CD14-positive monocyte (primary cell): ENCODE measurements at places on chromosomes 7 and 10. TPM values are rescaled to one million over a fixed set of nuclear protein-coding genes. Genes with fewer than 3 reads are reported as not detected.

Gene CALHM3
- not detected for polyA plus RNA-seq

DNA sequence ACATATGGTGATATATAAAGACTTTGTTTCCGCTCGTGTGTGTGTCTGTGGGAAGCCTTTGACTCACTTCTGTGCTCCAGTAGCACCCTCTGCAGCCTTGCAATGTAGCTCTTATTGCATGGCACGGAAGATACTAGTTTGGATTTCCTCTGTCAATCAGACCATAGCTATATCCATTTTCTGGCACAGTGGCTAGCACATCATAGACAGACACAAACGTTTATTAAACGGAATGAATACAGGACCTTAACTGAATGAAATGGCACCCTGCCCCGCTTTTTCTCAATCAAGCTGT is 124.0 kb upstream of the PTPN20 start:
- H3K4me3 ChIP-seq = peak overlapping the region; percentile 61
- no peak for DNase-seq
- no peaks in the 10 kb centered on the region for H3K36me3 ChIP-seq
- no peaks in the 10 kb centered on the region for H3K4me1 ChIP-seq
- no peak overlapping the region for H3K27ac ChIP-seq
- H3K27me3 ChIP-seq = no peaks in the 10 kb centered on the region

DNA sequence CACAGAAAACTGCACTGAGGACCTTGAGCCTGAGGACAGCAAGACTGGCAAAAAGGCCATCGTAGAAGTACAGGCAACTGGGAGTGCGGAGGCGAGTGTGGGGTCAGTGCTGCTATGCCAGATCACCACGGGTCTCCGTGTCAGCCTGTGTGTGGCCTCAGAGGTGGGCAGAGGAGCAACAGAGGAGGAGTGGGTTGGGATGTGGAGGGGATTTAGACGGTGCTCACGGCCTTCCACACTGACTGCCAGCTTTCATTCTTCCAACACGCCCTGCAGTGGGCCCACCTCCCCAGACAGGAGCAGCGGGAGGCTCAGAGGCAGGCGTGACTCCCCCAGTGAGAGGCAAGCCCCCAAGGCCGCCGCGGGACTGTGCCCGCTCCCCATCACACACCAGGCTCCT is 17.0 kb upstream of the ZMIZ1 start:
- H3K4me1 ChIP-seq = peaks cover 26% of the 10 kb centered on the region
- H3K36me3 ChIP-seq = no peaks in the 10 kb centered on the region
- H3K27ac ChIP-seq = no peak overlapping the region

DNA sequence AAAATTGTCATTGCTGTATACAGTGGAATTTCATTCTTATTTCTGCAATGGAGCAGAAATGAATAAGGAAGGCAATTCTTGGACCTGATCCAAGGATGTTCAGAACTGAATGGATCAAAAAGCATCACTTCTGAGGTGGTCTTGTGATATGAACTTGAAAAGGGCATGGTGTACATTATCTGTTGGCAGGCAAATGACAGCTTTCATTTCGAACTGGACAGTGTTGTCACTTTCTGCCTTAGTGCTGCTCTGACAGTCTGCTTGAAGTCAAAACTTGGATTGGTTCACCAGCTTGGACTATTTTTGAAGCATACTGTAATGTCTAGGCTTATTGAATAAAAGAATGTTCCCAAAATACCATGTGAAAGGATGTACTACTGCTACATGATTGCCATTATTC is 52.0 kb downstream of the VCL start:
- no peak overlapping the region for H3K4me3 ChIP-seq
- no peak overlapping the region for H3K27ac ChIP-seq
- peaks cover 14% of the 10 kb centered on the region for H3K36me3 ChIP-seq
- peaks cover 40% of the 10 kb centered on the region for H3K4me1 ChIP-seq
- no peak for DNase-seq
- no peaks in the 10 kb centered on the region for H3K27me3 ChIP-seq

Gene FFAR4
- 1.1 TPM for polyA plus RNA-seq

Gene SFR1
- 18.1 TPM for polyA plus RNA-seq

GRCh38 chr7:79291498-79291865 is 162.0 kb downstream of the MAGI2 start:
- H3K36me3 ChIP-seq = no peaks in the 10 kb centered on the region
- no peak overlapping the region for H3K4me3 ChIP-seq
- no peaks in the 10 kb centered on the region for H3K27me3 ChIP-seq
- no peaks in the 10 kb centered on the region for H3K4me1 ChIP-seq

GRCh38 chr10:76553263-76554032 is 1084.2 kb downstream of the KCNMA1 start:
- H3K4me3 ChIP-seq = no peak overlapping the region
- no peak overlapping the region for H3K27ac ChIP-seq
- DNase-seq = no peak
- H3K4me1 ChIP-seq = no peaks in the 10 kb centered on the region
- no peaks in the 10 kb centered on the region for H3K27me3 ChIP-seq

GRCh38 chr7:159078911-159079270 is 65.8 kb downstream of the VIPR2 start:
- no peaks in the 10 kb centered on the region for H3K4me1 ChIP-seq
- H3K27me3 ChIP-seq = no peaks in the 10 kb centered on the region
- H3K27ac ChIP-seq = no peak overlapping the region
- no peaks in the 10 kb centered on the region for H3K36me3 ChIP-seq

DNA sequence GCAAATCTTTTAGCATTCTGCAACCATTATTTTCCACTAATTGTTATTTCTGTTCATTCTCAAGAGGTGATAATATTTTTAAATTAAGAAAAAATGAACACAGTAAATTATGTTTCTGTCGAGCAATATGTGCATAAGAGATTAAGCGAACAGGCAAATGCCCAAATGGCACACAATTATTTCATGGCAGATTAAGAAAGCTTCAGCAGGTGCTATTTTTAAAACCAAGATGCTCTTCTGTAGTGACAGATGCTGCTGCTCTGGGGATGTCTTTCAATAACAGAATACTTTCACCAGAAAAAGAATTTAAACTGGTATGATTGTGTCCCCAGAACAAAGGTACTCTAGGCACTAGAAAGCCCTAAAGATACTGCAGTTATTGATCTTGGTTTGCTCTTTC is 412.7 kb upstream of the SORCS1 start:
- no peaks in the 10 kb centered on the region for H3K27me3 ChIP-seq
- H3K4me1 ChIP-seq = no peaks in the 10 kb centered on the region
- H3K4me3 ChIP-seq = no peak overlapping the region
- no peak for DNase-seq

GRCh38 chr7:43701500-43701854 is 27.8 kb downstream of the COA1 start:
- DNase-seq = no peak
- H3K27ac ChIP-seq = no peak overlapping the region
- H3K36me3 ChIP-seq = peaks cover 3% of the 10 kb centered on the region
- no peaks in the 10 kb centered on the region for H3K27me3 ChIP-seq
- H3K4me1 ChIP-seq = no peaks in the 10 kb centered on the region

GRCh38 chr7:67631476-67631875 is 634.8 kb downstream of the TYW1 start:
- no peak overlapping the region for H3K4me3 ChIP-seq
- H3K4me1 ChIP-seq = no peaks in the 10 kb centered on the region
- no peak for DNase-seq
- H3K36me3 ChIP-seq = no peaks in the 10 kb centered on the region

Gene CALML5
- not detected in 2 replicates for polyA plus RNA-seq

DNA sequence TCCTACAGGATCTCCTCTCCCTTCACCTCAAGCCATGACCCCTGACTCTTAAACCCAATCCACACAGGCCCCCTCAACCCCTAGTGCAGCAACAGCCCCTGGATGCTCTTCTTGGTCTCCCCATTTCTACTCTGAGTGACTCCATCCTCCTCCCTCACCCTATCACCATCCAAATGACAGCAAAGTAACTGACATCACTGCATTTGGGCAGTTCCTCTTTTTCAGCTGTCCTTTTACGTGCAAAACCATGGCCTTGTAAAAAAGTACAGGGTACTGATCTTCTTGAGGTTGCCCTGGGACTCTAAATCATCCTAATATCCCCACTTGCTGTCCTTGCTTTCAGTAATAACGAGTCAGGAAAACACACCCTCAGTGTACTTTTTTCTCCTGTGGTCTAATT is 454.9 kb downstream of the ADRA2A start:
- no peaks in the 10 kb centered on the region for H3K27me3 ChIP-seq
- DNase-seq = no peak
- H3K4me3 ChIP-seq = no peak overlapping the region

GRCh38 chr7:36079446-36080025 is 73.5 kb upstream of the EEPD1 start:
- H3K27ac ChIP-seq = no peak overlapping the region
- H3K27me3 ChIP-seq = no peaks in the 10 kb centered on the region
- H3K4me1 ChIP-seq = no peaks in the 10 kb centered on the region
- H3K4me3 ChIP-seq = no peak overlapping the region

Gene AQP1
- polyA plus RNA-seq = 0.03 and 0.04 TPM in 2 replicates

DNA sequence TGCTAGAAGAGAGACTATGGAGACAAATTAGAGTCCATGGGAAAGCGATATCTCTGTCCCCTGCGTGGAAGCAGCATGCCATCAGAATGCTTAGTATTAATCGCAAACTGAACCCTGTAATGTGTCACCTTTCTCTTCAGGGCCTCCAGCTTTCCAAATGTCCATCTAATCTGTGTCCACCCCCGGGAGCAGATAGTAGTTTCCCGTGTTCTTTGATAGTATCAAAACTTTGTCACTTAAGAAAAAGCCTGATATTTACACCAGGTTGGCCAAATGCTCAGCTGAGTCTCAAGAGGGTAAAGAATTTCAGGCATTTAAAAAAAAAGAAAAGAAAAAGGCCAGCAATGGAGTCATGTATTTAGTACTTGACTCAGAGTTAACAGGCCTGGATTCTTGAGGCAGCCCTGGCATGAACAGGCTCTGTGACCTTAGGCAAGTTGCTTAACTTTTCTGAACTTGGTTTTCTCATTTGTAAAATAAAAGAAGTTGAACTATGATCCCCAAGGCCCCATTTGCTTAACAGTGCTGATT is 10.4 kb upstream of the GSAP start:
- no peak for DNase-seq
- H3K4me3 ChIP-seq = peak overlapping the region; percentile 8
- H3K27ac ChIP-seq = peak overlapping the region; percentile 53
- H3K27me3 ChIP-seq = no peaks in the 10 kb centered on the region
- no peaks in the 10 kb centered on the region for H3K36me3 ChIP-seq
- H3K4me1 ChIP-seq = peaks cover 51% of the 10 kb centered on the region

GRCh38 chr7:100466653-100467605 is 2.9 kb upstream of the SPACDR start:
- H3K27me3 ChIP-seq = no peaks in the 10 kb centered on the region
- H3K4me3 ChIP-seq = no peak overlapping the region
- DNase-seq = no peak
- no peak overlapping the region for H3K27ac ChIP-seq
- peaks cover 3% of the 10 kb centered on the region for H3K4me1 ChIP-seq
- peaks cover 69% of the 10 kb centered on the region for H3K36me3 ChIP-seq

- H3K4me3 ChIP-seq = no peak overlapping the region
- no peak for DNase-seq
- peaks cover 3% of the 10 kb centered on the region for H3K4me1 ChIP-seq
- no peaks in the 10 kb centered on the region for H3K27me3 ChIP-seq
- peaks cover 68% of the 10 kb centered on the region for H3K36me3 ChIP-seq
Observed at GRCh38 chr7:47962262-47962661, 14.0 kb upstream of the PKD1L1 start.

- H3K27me3 ChIP-seq = peaks cover 4% of the 10 kb centered on the region
- H3K4me1 ChIP-seq = no peaks in the 10 kb centered on the region
- DNase-seq = no peak
- H3K27ac ChIP-seq = no peak overlapping the region
- H3K4me3 ChIP-seq = no peak overlapping the region
- no peaks in the 10 kb centered on the region for H3K36me3 ChIP-seq
Observed at GRCh38 chr7:152894295-152895170, 135.0 kb downstream of the ACTR3B start.

GRCh38 chr7:137816696-137817320 is 30.0 kb downstream of the DGKI start:
- H3K4me3 ChIP-seq = no peak overlapping the region
- H3K4me1 ChIP-seq = no peaks in the 10 kb centered on the region
- H3K27me3 ChIP-seq = no peaks in the 10 kb centered on the region

- no peak overlapping the region for H3K27ac ChIP-seq
- DNase-seq = no peak
- H3K4me3 ChIP-seq = no peak overlapping the region
- H3K27me3 ChIP-seq = no peaks in the 10 kb centered on the region
- H3K4me1 ChIP-seq = no peaks in the 10 kb centered on the region
Observed at GRCh38 chr10:116069856-116070255, 203.2 kb downstream of the GFRA1 start.
